ENCODE measurements at places on chromosomes 2 and 18. TPM values are rescaled to one million over a fixed set of nuclear protein-coding genes. Genes with fewer than 3 reads are reported as not detected.

GRCh38 chr2:45567288-45567963 is 43.6 kb downstream of the SRBD1 start:
- peak; percentile 57 for DNase-seq

DNA sequence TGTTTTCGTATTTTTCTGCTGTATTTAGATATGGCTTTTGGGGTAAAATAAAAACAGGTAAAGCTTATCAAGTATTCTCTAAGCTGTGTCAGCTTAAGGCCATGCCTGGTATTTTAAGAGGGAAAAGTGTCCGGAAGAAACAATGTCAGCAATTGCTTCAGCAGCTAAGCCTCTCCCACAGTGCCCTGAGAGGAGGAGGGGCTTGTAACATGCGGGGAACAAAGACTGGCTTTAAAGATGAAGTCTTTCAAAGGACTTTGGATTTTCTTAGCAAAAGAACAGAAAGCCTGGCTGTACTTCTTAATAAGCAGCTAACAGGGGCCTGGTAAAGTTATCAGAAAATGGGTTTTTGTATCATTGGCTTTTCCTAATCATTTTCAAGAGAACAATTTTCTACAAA is 102.8 kb downstream of the PXDN start:
- DNase-seq: no peak

DNA sequence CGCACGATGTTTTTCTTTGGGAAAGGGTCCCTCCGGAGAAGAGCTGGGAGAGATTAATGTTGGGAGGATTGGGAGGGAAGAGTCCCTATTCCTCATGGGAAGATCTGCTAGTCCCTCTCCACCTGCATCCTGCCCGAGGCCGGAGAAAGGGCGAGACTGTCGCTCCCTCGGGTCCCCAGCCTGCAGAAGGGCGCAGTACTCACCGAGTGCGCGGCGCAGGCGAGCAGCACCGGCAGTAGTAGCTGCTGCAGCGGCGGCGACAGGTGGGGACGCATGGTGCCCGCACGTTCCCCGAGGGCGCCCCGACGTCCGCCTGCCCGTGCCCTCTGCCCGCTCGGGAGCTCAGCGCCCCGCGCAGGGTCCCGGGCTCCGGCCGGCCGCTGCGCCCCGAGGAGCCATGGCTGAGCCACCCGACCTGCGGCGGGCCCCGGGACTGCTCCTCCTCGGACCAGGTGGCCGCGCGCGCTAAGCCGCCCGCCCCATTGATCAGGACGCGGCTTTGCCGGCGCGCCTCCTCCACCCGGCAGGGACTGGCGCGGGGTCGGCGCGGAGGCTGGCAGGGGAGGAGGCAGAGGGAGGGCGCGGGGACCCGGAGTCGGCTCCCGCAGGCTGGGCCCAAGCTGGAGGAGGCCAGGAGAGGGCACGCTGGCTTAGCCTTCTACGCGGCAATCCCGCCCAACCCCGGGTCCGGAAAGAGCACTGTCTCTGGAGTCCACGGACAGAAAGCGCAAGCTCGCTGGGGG is at the start of gene SCTR:
TSS of gene SCTR (minus strand) at position 532 of the 743 bp plus-strand sequence. CDS start at position 275, 257 bp downstream.
- no peak for DNase-seq

The DSG4 gene
- total RNA-seq: not detected

- DNase-seq: no peak
Measured at GRCh38 chr2:206452242-206452641, 8.9 kb downstream of the ADAM23 start.

DNA sequence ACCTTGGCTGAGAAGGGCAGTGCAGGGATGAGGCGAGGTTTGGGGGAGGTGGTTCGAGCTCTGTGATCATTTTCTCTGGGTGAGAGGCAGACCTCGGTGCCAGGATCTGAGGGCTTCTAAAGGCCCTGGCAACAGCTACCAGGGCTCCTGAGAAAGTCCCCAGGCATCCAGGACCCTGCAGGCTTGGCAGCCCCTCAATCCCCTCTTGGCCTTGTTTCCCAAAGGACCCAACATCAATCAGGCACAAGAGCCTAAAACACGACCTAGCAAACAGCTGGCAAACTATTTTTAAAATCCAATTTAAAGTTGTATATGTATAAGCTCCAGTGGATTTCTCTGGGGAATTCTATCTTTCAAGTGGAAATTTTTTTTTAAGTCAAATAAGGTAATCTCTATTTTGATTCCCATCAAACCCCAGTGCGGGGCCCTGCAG is 15.0 kb upstream of the MAT2A start:
- DNase-seq: no peak

GRCh38 chr2:137435162-137435561 is 529.1 kb upstream of the HNMT start:
- no peak for DNase-seq

DNA sequence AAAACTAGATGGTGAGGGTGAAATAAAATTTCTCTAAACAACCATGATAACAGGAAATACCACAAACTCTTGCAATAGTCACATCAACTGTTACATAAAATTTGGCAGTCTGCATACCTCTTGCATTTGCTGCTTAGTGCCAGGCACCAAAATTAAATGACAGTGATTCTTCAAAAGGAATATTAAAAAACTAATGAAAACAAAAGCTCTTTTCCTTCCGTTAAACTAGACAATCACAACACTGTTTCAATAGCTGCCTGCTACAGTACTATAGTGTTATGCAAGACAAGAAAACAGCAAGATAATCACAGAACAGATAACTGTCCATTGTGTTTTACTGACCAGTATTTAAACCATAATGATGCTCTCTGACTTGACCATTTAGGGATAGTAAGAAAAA is 239.0 kb upstream of the SMAD7 start:
- DNase-seq: no peak

Measured in posterior vena cava (tissue), 2 donors.